Naive thymus-derived CD8-positive, alpha-beta T cell (primary cell): ENCODE measurements at places on chromosomes 7 and 10.

DNA sequence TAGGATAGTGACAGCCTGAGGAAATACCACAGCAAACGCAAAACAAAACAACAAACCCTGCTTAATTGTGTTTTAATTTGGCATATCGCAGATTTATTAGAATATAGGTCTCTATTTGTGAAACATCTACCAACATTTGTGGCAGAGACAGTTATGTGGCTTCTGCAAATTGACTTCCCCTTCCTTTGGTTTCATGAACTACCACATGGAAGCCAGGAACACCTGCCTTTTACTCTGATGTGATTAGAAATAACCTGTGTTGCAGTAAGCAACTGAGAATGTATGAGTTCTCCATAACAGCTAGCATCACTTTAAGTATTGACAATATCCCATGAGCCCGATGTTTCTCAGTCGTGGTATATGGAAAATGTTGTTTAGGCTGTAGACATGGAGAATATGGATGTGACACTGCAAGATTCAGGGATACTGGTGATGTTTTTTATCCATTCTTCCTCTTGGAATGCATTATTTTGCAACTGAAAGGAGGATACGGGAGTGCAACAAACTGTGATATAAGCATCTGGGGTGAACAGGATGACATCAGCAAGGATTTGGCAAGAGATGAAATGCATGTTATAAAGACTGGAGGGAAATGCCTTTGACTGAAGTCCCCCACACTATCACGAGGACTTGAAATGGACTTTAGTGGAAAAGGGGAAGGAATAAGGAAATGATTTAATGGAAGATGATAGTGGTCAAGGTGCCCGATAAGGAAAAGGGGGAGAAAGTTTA is 95.9 kb downstream of the CUBN start:
- no peak for DNase-seq

DNA sequence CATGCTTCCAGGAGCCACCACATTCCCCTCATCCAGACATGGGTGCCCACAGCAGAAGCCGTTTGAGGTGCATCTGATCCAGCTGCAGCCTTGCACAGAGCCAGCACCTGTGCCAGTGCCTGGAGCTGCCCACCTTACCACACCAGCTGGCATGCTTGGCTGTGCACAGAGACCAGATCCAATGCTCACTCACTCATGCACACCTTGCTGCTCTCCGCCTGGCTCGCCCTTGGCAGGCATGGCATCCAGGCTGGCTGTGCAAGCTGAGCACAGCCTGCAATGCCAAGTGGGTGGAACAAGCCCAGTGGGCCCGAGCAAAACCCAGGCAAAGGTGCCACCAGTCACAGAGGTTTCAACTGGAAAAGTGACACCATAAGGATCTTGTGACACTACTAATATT is 66.9 kb upstream of the SEMA3A start:
- no peak for DNase-seq

- DNase-seq, result no peak
These were observed 5.4 kb downstream of the PLOD3 start for GRCh38 chr7:101212014-101212413.

- no peak for DNase-seq
These were observed 5.3 kb downstream of the PARD3 start for GRCh38 chr10:34809796-34810195.
